ENCODE measurements at places on chromosomes 12 and 14.

DNA sequence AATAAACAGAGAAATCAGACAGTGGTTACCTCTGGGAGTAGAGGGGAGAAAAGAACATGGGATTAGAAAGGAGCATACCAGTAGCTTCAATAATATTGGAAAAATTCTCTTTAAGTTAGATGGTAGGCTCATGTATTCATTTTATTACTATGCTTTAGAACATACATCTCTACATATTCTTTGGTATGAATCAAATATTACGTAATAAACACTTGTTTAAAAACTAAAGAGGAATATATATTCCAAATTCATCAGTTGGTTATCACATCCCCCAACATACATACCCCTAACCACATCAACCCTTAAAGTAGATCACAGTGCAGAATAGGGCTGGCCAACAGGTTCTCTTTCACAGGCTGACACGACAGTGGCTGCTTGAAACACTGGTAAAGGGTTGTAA is 5.6 kb downstream of the RPAP3 start:
- DNase-seq, result no peak

DNA sequence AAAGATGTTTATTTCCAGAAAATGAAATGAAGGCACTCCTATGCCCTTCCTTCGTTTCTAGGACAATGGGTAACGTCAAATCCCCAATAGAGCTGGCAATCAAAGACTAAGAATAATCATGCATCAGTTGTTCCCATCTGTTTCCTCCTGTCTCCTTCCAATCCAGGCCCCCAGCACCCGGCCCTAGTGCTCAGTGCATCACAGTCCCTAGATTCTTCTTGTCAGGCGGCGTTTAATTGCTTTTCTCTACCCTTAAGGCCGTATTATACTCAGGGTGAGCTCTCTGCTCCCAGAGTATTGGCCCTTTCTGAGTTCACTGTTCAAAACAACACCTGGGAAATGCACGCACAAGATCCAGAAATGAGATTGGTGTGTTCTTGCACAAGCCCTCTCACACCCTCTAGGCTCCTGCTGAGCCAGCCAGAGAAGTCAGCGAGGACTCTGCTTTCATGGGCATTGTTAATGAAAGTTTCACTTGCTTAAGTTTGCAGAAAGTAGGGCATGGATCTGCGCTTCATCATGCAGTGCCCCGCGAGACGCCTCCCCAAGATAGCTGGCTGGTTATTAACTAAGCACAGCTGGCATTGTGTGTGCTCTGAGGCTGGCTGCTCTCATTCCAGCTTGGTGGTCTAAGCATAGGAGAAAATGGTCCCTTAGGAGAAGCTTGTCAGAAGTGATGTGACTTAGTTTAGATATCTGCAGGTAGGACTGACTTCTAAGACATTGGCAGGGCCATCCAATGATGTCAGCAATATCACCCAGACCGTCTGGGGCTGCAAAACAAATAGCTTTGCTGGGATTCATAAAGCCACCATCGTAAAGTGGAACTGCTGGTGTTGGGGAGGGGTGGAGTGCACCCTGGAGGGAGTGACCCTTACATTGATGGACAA is 28.7 kb downstream of the CRACR2A start:
- no peak for DNase-seq

GRCh38 chr14:37232907-37233481 is 35.3 kb downstream of the MIPOL1 start:
- DNase-seq, result peak; percentile 49

- no peak for DNase-seq
Observed at GRCh38 chr14:26522967-26523366, 74.9 kb downstream of the NOVA1 start.

DNA sequence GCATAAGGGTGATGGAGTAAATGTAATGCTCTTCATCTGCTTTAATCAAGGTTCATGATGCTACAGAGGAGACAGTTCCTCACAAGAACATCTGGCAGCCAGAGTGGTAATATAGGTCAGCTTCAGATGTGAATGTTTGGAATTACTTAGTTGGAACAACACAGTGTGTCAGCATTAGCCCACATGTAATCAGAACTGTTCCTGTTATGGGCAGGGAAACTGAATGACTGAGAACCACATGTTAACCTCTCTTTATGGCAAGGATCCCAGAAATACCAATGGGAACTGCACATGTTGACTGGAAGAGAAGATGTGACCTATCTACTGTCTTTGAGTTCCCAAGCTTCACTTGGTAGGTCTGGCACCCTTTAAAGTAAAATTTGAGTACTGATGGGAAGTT is 390.1 kb upstream of the PDE3A start:
- DNase-seq, result peak; percentile 52

- DNase-seq, result no peak
Observed at GRCh38 chr12:111249757-111250156, 119.1 kb downstream of the PHETA1 start.

Measured in suppressor macrophage treated with lipopolysaccharide for 1 hour (primary cell).